ENCODE measurements at places on chromosomes 12 and 14.

- peak; percentile 9 for DNase-seq
Measured at GRCh38 chr12:95248604-95249360, 31.2 kb downstream of the VEZT start.

DNA sequence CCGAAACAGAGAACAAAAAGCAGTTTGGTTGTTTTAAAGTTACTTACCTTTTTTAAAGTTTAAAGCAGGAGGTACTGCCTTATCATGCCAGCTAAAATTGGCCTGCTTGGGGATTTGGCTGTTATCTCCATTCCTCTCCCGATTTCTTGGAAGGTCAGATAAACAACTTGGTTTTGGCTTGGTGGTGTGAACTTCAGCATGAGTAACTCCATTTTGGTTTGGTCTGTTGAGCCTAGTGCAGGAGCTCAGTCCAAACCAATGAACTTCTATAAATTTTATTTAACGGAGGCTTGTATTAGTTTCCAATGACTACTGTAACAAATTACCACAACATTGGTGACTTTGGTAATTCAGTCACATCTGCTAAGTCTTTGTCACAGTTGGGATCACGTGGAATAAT is 82.3 kb downstream of the PLEKHA5 start:
- no peak for DNase-seq

DNA sequence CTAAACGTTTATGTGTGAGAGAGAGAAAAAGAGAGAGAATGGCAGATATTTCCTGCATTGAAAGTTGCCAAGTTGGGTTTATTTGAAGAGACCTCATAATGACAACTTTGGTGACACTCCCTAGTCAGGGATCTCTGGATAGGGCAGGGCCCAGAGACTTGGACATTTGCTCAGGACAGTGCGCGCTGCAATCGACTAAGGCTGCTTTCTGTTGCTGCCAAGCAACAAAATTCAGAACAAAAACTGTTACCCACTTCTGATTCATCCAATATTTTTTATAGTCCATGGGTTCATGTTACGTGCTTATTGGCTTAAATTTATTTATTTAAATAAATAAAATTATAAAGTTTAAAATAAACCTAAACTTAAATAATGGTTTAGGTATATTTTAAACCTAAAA is 34.2 kb downstream of the PTGER2 start:
- DNase-seq, result no peak

GRCh38 chr14:22753586-22753985 is 12.9 kb upstream of the OXA1L start:
- DNase-seq, result no peak

- peak; percentile 75 for DNase-seq
Measured at GRCh38 chr12:85468356-85469157, 188.5 kb downstream of the ALX1 start.

GRCh38 chr14:53218161-53218560 is 65.0 kb upstream of the DDHD1 start:
- no peak for DNase-seq

- no peak for DNase-seq
Measured at GRCh38 chr12:10750385-10750727, 27.2 kb upstream of the YBX3 start.

DNA sequence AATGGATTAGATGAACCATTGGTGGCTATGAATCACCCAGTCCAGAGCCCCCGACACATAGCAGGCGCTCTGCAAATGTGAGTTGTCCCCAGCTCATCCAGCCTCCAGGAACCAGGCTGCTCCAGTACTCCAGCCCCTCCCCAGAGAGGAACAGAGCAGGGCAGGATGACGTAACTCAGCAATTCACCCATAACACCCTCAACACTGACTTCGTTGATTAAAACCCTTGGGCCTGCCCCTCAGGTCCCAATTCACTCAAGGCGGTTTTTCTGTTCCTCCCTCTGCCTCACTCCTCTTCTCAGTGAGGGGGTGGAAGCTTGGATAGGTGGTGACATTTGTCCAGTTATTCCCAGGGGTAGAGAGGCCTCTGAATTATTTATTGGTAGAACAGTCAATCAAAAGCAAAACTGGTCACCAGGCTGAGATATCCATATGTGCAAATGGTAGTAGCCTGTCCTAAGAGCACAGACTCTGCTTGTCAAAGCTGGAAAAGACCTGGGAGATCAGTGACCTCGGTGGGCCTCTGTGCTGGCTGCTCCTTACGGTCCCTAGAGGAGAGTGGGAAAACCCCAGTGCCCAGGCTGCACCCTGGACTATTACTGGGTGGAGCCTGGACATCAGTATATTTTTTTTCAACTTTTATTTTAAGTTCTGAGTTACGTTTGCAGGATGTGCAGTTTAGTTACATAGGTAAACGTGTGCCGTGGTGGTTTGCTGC is 97.0 kb downstream of the CMKLR1 start:
- no peak for DNase-seq

DNA sequence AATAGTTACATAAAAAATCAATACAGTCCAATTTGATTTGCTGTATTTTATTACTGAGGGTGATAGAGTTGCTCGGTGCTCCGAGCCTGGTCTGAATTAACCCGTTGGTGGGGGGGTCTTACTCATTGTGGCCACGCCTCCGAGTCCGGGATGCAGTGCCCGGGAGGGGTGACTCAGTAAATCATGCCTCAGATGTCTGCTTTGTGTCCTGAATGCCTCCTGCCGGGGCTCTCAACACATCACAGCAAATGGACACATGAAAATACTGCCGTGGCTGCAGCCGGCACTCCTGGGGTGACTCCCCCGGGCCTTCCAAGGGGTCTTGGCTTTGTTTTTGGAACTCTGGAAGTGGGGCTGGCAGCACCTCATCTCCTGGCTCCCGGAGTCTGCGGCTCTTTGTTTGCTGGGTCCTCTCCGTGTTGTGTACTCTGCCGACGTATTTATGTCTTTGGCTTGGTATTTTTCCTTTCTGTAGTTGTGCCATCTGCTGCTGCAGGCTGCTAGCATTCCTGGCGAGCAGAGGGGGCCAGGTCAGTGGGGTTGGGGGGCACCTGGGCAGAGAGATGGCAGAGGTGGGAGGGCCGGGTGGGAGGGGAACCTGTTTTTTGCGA is 129.0 kb downstream of the AACS start:
- DNase-seq, result no peak

- DNase-seq, result peak; percentile 74
Measured at GRCh38 chr12:118061873-118062843, 1.2 kb upstream of the WSB2 start.

DNA sequence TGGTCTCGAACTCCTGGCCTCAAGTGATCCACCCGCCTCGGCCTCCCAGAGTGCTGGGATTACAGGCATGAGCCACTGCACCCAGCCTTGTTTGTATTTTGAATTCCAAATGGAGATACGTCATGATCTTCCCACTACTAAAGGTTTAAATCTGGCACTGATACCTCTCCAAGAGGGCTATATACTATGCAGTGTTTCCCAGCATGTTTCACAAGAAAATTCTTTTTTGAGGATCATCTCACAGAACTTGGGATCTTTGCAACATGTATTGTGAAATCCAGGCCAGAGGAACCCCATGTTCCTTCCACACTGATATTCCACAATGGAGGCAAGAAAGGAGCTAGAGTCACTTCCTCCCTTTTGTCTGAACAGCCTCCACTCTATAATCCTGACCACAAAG is 112.7 kb downstream of the NT5DC3 start:
- DNase-seq, result no peak

GRCh38 chr12:42296503-42297109 is 29.3 kb downstream of the ZCRB1 start:
- DNase-seq, result no peak

GRCh38 chr12:66168410-66168809 is 1.4 kb downstream of the TMBIM4 start:
- DNase-seq, result no peak

DNA sequence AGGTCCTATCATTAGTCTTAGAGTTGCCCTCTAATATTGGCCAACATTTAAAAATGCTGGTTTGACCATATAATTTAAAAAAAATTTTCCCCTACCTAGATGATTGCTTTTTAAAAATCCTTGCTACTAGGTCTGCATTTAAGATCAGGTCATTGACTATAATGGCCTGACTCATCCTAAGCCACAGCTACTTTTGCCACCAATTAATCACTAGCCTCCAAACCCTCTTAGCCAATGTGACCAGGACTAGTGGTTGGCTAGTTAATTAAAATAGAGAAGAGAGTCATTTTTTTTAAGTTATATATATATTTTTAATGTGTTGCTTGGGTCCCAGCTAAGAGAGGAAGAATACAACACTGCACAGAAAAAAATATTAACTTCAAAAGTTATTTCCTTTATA is 57.5 kb downstream of the SOS2 start:
- DNase-seq, result peak; percentile 4

DNA sequence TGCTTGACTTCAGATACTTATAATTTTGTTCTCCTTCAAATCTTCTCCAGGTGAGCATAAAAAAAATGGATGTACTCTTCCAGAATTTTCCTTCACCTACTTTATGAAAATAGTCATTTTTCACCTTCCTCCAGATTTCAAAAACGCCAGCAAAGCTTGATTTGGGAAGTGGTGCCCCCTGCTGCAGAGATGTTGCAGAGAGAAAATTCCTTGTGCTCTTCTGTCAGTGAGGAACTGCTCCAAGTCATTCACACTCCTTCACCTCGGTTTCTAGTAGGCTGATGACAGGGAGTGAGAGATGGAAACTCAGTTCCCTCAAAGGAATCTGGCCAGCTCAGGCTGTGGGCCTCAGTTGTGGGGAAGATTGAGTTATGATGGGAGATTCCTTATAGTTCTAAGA is 24.2 kb upstream of the RNASE3 start:
- peak; percentile 11 for DNase-seq

DNA sequence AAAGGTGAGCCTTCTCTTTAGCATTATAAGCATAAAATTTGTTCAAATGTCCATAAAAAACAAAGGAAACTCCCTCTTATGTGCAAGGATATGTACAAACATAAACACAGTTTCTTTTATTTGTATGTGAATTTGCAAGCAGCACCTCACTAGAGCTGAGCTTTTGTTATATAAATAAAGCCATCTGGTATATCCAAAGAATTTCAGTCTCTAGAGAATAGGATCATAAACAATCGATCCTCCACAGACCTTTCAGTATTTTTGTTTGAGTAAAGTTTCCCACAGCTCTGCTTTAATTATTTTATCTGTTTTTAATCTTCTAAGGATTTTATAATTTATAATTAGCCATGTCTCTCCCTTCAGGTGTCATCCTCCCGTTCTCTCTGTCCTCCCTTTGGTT is 89.2 kb downstream of the OTOGL start:
- no peak for DNase-seq

DNA sequence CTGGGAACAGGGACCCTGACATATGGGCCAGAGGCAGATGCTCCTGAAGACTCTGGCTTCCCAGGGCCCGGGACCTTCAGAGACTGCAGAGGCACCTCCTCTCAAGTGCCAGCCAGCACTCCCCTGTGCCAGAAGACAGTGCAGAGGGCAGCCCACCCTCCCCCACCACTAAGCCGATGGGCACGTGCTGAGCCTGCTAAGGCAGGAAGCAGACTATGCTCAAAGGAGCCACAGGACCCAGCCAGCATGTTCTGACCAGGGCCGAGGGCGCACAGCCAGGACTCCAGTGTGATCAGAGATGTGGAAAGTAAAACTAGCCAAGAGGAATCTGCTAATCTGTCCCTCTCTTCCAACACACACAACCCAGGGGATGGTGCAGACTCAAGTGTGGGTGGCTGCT is 29.8 kb downstream of the DIO3 start:
- no peak for DNase-seq

DNA sequence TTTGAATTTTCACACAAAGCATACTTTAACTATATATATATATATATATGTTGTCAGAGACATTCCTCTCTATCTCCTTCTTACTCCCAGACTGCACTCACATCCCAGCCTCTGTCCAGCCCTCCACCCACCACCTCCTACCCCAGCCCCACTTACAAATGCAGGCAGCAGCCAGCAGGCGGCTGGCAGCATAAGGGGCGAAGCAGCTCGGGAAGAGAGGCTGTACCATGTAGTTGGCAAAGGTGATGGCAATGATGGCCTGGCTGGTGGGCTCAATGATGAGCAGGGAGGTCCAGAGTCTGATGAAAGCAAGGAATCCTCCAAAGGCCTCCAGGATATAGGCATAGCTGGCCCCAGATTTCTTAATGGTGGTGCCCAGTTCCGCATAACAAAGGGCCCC is 2.5 kb downstream of the SLC7A7 start:
- DNase-seq, result no peak

DNA sequence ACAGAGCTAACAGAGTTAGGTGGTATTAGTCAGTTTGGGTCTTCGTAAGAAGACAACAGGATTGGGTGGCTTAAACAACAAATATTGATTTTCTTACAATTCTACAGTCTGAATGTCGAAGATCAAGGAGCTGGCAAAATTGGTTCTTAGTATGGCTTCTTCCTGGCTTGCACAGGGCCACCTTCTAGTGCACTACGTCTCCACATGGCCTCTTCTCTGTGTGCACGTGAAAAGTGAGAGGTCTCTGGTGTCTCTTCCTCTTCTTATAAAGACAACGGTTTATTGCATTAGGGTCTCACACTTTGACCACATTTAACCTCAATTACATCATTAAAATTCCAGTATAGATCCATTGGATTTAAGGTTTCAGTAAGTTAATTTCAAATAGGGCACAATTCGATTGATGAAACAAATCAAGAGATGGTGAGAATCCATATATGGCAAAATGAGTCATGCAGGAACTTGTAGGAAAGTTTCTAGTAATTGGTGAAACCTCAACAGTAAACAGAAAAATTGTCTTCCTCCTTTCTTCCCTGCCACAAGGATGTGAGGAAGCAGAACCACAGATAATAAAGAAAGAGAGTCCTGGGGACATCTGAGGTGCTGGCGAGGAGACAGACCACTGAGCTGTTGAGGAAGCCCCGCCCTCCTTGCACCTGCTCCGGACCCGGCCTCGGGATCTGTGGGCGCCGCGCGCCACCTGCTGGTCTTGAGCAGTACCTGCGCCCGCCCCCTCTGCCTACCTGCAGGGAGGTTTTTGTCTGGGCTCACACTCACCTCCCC is 846.7 kb downstream of the TMEM121 start:
- peak; percentile 6 for DNase-seq

DNA sequence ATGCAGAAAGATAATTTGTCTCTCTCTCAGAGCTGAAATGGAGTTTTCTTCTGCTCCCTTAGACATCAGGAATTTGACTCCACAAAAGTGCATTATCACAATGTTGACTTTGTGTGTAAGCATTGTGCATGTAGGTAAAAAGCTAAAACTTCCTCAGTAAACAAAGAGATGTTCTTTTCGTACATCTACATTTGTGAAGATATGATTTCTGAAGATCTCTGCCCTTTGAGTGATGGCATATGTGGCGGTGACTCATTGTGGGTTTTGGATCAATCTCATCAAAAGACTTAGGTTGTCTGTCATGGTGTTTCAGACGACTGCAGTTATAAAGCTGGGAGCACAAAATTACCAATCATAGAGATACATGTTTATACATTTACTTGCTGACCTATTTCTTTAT is 411.4 kb upstream of the LMO3 start:
- DNase-seq, result no peak
